ENCODE measurements at places on chromosomes 2 and 18.

GRCh38 chr2:42927334-42928160, 135.2 kb upstream of the HAAO start:
- H3K4me3 ChIP-seq: no peak overlapping the region
- peaks cover 38% of the 10 kb centered on the region for H3K4me1 ChIP-seq
- no peak for DNase-seq
- no peaks in the 10 kb centered on the region for H3K27me3 ChIP-seq
- H3K36me3 ChIP-seq: no peaks in the 10 kb centered on the region

- no peak overlapping the region for H3K4me3 ChIP-seq
- H3K4me1 ChIP-seq: no peaks in the 10 kb centered on the region
- no peak for DNase-seq
- H3K27me3 ChIP-seq: no peaks in the 10 kb centered on the region
- H3K36me3 ChIP-seq: no peaks in the 10 kb centered on the region
These were observed 10.6 kb downstream of the SLC4A5 start for GRCh38 chr2:74332550-74333174.

- H3K4me1 ChIP-seq: no peaks in the 10 kb centered on the region
- no peak overlapping the region for H3K4me3 ChIP-seq
- no peak overlapping the region for H3K27ac ChIP-seq
- H3K27me3 ChIP-seq: no peaks in the 10 kb centered on the region
- DNase-seq: no peak
These were observed 115.1 kb downstream of the CDH20 start for GRCh38 chr18:61448316-61448715.

- no peak for DNase-seq
- H3K27me3 ChIP-seq: no peaks in the 10 kb centered on the region
- no peak overlapping the region for H3K4me3 ChIP-seq
- no peaks in the 10 kb centered on the region for H3K4me1 ChIP-seq
These were observed 21.0 kb upstream of the L3MBTL4 start for GRCh38 chr18:6435731-6436130.

- peaks cover 18% of the 10 kb centered on the region for H3K36me3 ChIP-seq
- H3K27me3 ChIP-seq: no peaks in the 10 kb centered on the region
- no peaks in the 10 kb centered on the region for H3K4me1 ChIP-seq
- DNase-seq: no peak
- no peak overlapping the region for H3K4me3 ChIP-seq
These were observed 55.2 kb downstream of the TTC21B start for GRCh38 chr2:165898381-165898780.

DNA sequence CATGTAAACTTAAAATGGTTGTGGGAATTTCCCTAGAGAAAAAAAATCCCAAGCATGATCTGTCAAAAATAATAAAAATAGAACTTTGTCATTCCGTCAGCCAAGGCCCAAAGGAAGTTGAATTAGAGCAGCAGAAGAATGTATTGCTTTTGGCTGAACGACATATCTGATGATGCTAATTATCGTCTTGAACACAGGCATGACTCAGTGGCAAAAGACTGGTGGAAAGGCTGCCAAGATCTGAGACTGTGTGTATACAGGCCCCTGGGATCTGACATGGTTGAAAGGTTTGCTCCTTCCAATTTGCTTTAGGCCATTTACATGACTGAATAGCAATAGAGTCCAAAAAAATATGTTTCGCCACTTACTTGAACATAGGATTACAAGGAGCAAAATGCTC, 1057.1 kb upstream of the CRIM1 start:
- H3K4me1 ChIP-seq: no peaks in the 10 kb centered on the region
- no peak for DNase-seq
- H3K27me3 ChIP-seq: no peaks in the 10 kb centered on the region
- no peaks in the 10 kb centered on the region for H3K36me3 ChIP-seq

DNA sequence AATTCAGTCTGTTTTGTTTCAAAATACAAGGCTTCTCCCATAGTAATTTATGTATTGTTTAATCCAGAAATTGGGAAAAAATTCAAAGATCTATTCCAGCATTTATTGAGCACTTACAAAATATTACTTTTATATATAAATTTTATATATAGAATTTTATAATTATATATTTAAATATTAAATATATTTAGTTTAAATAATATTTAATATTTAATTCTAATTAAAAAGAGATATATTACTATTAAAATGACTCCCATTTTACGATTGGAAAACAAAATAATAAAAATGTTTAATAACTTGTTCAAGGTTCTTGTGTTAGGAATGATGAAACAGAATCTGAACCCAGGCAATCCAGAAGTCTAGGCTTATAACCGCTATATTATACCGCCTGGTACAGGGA, 40.5 kb upstream of the SESTD1 start:
- no peaks in the 10 kb centered on the region for H3K4me1 ChIP-seq
- no peak for DNase-seq
- no peak overlapping the region for H3K27ac ChIP-seq
- H3K36me3 ChIP-seq: no peaks in the 10 kb centered on the region
- H3K27me3 ChIP-seq: no peaks in the 10 kb centered on the region
- H3K4me3 ChIP-seq: no peak overlapping the region

- H3K4me1 ChIP-seq: no peaks in the 10 kb centered on the region
- H3K4me3 ChIP-seq: no peak overlapping the region
- H3K36me3 ChIP-seq: no peaks in the 10 kb centered on the region
- no peaks in the 10 kb centered on the region for H3K27me3 ChIP-seq
- no peak overlapping the region for H3K27ac ChIP-seq
These were observed 74.4 kb upstream of the TRIB2 start for GRCh38 chr2:12642332-12642731.

- H3K27me3 ChIP-seq: no peaks in the 10 kb centered on the region
- H3K27ac ChIP-seq: no peak overlapping the region
- H3K4me3 ChIP-seq: no peak overlapping the region
- H3K4me1 ChIP-seq: no peaks in the 10 kb centered on the region
These were observed 617.2 kb upstream of the CDH7 start for GRCh38 chr18:65133610-65134009.

DNA sequence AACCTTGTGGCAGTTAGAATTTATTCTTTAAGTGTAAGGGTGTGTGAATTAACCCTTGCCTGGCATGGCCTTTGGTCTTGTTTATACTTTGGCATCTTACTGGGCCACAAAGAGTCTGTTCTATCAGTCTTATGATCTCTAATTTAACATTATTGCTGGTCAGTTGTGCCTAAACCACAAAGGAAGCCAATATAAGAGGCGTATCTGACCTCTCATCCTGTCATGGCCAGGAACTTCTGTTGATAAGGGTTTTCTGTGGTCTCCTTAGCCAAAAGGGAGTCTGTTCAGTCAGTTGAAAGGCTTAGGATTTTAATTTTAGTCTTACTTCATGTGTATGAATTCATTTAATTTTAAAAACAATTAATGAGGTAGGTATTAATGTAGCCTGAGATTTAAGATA, 127.2 kb downstream of the LRRTM4 start:
- no peaks in the 10 kb centered on the region for H3K4me1 ChIP-seq
- no peak overlapping the region for H3K27ac ChIP-seq
- no peak for DNase-seq
- no peaks in the 10 kb centered on the region for H3K27me3 ChIP-seq

DNA sequence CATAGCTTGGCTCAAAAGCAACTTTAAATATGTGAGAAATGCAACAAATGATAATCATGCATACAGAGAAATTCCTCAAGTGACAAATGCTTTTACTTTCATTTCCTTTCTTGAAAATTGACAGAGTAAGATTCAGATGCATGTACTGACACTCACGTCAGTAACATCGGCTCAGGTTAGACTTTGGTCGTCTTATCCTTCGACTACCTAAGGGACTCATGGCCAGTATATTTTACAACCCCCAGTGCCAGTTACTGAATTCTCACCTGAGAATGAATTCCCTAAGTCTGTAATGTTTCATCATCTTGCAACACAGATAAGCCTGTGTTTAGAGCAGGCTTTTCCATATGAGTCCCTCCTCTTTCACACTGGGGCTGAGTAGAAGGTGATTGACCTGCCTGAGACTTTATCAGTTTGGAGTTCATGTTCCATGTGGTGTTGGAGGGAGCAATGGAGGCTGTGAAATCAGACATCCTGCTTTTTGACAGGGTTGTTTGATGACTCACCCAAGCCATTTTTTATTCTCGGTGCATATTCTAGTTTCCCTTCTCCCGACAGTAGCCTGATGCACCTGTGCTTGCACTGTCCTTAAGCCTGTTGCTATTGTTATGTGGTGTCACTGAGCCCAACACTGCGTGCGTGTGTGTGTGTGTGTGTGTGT, 30.5 kb upstream of the ATP8B1 start:
- DNase-seq: no peak
- H3K27ac ChIP-seq: no peak overlapping the region
- H3K36me3 ChIP-seq: no peaks in the 10 kb centered on the region

- H3K4me3 ChIP-seq: no peak overlapping the region
- no peak overlapping the region for H3K27ac ChIP-seq
- H3K4me1 ChIP-seq: no peaks in the 10 kb centered on the region
- DNase-seq: no peak
- H3K36me3 ChIP-seq: no peaks in the 10 kb centered on the region
- H3K27me3 ChIP-seq: no peaks in the 10 kb centered on the region
These were observed 139.6 kb downstream of the SOCS6 start for GRCh38 chr18:70428439-70428838.

DNA sequence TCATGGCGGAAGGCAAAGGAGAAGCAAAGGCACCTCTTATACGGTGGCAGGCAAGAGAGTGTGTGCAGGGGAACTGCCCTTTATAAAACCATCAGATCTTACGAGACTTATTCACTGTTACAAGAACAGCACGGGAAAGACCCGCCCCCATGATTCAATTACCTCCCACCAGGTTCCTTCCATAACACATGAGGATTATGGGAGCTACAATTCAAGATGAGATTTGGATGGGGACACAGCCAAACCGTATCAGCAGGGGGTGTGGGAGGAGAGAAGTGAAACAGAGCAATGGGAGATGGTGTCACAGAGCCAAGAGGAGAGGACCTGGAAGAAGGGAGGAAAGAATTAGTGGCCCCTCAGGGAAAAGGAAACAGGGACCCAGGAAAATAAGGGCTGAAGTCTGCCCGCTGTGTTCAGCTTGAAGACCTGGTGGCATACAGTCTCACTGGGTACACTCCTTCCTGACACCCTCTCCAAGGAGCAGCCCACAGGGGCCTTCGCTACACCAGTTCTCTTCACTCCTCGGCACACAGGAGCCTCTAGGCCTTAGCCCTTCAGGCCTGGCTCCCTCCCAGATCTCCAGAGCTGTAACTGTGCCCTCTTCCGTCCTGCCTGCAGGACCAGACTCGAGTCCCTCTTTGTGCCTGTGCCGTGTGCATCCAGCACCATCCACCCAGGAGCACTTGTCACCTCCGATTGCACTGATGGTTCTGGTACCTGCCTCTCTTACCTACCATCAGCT, 262.1 kb downstream of the EIPR1 start:
- H3K27ac ChIP-seq: no peak overlapping the region
- peak; percentile 33 for DNase-seq
- no peaks in the 10 kb centered on the region for H3K27me3 ChIP-seq
- no peak overlapping the region for H3K4me3 ChIP-seq
- no peaks in the 10 kb centered on the region for H3K4me1 ChIP-seq
- no peaks in the 10 kb centered on the region for H3K36me3 ChIP-seq

DNA sequence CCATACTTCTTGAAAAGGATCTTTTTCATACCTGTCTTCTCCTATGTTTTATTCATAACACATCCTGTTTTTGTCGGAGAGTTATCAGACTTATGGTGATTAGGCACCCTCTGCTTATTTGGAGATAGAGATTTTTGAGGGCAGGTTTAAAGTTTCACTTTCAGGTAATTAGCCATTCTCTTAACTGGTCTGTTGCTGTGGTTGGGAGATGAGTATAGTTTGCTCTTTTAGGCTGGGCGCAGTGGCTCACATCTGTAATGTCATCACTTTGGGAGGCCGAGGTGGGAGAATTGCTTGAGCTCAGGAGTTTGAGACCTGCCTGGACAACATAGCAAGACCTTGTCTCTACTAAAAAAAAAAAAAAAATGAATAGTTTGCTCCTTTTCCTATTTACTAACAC, 25.3 kb downstream of the SFTPB start:
- no peaks in the 10 kb centered on the region for H3K4me1 ChIP-seq
- H3K27ac ChIP-seq: no peak overlapping the region
- peaks cover 77% of the 10 kb centered on the region for H3K36me3 ChIP-seq
- H3K4me3 ChIP-seq: no peak overlapping the region
- no peak for DNase-seq

DNA sequence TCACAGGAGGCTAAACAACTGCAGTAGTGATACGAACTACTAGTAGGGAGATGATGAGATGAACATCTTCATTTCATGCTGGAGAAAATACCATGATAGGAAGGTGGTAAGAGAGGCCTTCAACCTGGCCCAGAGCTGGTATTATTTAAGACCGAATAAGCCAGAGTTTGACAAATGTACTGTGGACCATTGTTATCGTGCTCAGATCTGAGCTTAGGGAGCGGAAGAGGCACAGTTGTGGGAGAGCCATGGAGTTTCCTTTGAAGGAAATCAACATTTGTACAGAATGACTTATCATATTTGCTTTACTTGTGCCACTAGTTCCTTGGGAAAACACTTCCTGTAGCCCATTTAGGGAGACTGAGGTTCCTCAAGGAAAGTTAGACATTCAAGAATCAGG, 260.6 kb upstream of the TNP1 start:
- no peaks in the 10 kb centered on the region for H3K36me3 ChIP-seq
- no peak overlapping the region for H3K4me3 ChIP-seq
- no peak for DNase-seq
- H3K27ac ChIP-seq: no peak overlapping the region
- H3K4me1 ChIP-seq: no peaks in the 10 kb centered on the region

- H3K27me3 ChIP-seq: no peaks in the 10 kb centered on the region
- no peak overlapping the region for H3K4me3 ChIP-seq
- H3K27ac ChIP-seq: no peak overlapping the region
These were observed 174.7 kb downstream of the ACKR3 start for GRCh38 chr2:236744281-236744705.

- no peak for DNase-seq
- no peak overlapping the region for H3K27ac ChIP-seq
- no peaks in the 10 kb centered on the region for H3K27me3 ChIP-seq
- H3K4me3 ChIP-seq: no peak overlapping the region
These were observed 20.3 kb downstream of the SEH1L start for GRCh38 chr18:12968115-12968514.

- no peaks in the 10 kb centered on the region for H3K36me3 ChIP-seq
- no peak overlapping the region for H3K4me3 ChIP-seq
- no peak overlapping the region for H3K27ac ChIP-seq
- no peak for DNase-seq
- H3K4me1 ChIP-seq: no peaks in the 10 kb centered on the region
- H3K27me3 ChIP-seq: no peaks in the 10 kb centered on the region
These were observed 442.2 kb upstream of the CWC22 start for GRCh38 chr2:180449171-180449915.

- no peak overlapping the region for H3K4me3 ChIP-seq
- no peaks in the 10 kb centered on the region for H3K27me3 ChIP-seq
- DNase-seq: no peak
- no peak overlapping the region for H3K27ac ChIP-seq
These were observed 83.9 kb downstream of the ITSN2 start for GRCh38 chr2:24276349-24276899.

- DNase-seq: no peak
- H3K27me3 ChIP-seq: no peaks in the 10 kb centered on the region
- no peak overlapping the region for H3K27ac ChIP-seq
- no peaks in the 10 kb centered on the region for H3K36me3 ChIP-seq
These were observed 55.4 kb downstream of the MAPRE2 start for GRCh38 chr18:35096677-35097011.

GRCh38 chr18:59612381-59612780, 84.8 kb downstream of the CCBE1 start:
- no peak overlapping the region for H3K27ac ChIP-seq
- no peaks in the 10 kb centered on the region for H3K4me1 ChIP-seq
- no peaks in the 10 kb centered on the region for H3K27me3 ChIP-seq
- no peaks in the 10 kb centered on the region for H3K36me3 ChIP-seq
- no peak overlapping the region for H3K4me3 ChIP-seq
